AG09319 (cell line): ENCODE measurements at places on chromosomes 7 and 10.

DNA sequence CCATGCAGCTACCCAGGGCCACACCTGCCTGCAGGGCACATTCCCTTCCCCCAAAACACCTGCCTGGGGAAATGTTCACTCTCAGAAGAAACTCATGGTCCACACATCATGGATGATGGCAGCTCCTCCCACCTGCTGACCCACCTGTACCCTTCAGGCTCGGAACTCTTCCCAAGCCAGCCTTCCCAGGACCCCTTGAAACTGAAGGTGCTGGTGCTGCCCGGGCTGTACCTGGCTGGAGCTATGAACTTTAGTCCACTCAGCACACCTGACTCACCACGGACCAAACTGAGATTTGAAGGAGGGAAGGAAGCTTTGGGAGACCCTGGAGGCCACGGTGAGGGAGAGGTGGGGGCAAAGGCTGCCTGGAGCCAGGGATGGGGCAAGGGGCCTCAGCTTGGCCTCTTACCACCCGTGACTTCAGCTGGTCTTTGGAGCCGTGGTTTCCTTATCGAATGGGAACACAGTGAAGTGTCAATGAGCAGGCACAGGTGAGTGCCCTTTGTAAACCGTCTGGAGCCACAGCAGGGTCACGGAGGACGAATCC is 30.1 kb upstream of the INPP5A start:
- DNase-seq: no peak

DNA sequence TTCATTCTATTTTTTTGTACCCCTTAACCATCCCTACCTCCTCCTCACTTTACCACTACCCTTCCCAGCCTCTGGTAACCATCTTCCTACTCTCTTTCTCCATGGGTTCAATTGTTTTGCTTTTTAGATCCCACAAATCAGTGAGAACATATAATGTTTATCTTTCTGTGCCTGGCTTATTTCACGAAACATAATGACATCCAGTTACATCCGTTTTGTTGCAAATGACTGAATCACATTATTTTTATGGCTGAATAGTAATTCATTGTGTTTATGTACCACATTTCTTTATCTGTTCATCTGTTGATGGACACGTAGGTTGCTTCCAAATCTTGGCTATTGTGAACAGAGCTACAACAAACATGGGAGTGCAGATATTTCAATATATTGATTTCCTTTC is 24.1 kb downstream of the ATRNL1 start:
- DNase-seq: no peak

DNA sequence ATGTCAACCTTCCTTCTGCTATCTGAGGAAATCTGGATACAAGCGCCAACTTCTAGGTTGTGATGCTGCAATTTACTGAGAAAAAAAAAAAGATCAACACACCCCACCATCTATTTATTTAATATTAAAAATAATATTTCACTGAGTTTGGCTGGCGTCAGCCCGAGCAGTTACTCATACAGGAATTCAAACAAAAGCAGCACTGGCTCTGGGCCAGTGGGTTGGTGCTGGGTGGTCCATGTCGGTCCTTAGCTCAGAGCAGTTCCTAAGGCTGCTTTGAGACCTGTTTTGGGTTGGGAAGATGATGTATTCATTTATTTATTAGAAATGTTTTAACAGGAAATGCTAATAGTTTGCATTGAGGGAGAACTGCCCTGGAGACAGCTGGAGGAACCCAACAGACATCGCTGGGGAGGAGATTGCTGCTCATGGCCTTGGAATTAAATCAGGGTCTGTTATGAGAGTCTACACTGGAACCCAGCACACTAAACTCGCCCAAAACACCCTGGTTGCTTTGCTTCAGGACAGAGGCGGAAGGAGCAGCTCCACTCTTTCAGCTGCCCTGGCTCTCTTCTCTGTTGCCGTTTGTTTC is 36.3 kb upstream of the GOT1 start:
- no peak for DNase-seq

- DNase-seq: no peak
These were observed 103.2 kb upstream of the TMEM106B start for GRCh38 chr7:12107841-12108254.

GRCh38 chr7:143203386-143203785 is 18.5 kb upstream of the TAS2R40 start:
- DNase-seq: no peak

GRCh38 chr7:2029936-2030335 is 202.8 kb downstream of the MAD1L1 start:
- DNase-seq: no peak

- no peak for DNase-seq
These were observed 986.9 kb downstream of the TYW1 start for GRCh38 chr7:67983486-67983885.

DNA sequence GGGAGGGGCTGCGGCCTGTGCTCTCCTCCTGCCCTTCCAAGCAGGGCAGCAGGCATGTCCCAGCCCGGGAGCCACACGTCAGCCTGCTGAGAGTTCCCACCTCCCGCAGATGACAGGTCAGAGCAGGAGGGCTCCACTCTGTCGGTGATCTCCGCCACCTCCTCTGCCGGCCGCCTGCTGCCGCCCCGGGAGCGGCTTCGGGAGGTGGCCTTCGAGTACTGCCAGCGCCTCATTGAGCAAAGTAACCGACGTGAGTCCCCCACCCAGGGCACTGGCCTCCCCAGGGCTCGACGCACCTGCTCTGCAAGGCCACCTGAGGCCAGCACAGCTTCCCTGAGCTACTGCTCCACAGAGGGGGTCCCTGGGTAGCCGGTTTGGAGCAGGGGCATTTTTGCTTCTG is 9.4 kb downstream of the AP5Z1 start:
- DNase-seq: no peak

GRCh38 chr7:1691601-1692514 is 21.8 kb downstream of the ELFN1 start:
- no peak for DNase-seq

GRCh38 chr7:43589728-43590127 is 6.8 kb downstream of the STK17A start:
- no peak for DNase-seq

- DNase-seq: no peak
These were observed 1193.4 kb downstream of the SORCS3 start for GRCh38 chr10:105834261-105835059.

DNA sequence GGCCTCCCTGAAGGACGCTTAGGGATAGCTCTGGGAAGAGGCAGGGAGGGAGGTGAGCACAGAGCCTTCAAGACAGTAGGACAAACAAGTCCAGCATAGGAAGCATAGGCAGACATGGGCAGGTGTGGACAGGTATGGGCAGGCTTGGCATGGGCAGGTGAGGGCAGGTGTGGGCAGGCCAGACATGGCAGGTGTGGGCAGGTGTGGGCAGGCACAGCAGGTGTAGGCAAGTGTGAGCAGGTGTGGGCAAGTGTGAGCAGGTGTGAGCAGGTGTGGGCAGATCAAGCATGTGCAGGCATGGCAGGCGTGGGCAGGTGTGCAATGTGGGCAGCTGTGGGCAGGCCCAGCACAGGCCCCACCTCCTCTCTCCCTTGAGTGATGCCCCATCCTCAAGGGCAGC is 148.8 kb upstream of the ZMIZ1 start:
- DNase-seq: no peak

DNA sequence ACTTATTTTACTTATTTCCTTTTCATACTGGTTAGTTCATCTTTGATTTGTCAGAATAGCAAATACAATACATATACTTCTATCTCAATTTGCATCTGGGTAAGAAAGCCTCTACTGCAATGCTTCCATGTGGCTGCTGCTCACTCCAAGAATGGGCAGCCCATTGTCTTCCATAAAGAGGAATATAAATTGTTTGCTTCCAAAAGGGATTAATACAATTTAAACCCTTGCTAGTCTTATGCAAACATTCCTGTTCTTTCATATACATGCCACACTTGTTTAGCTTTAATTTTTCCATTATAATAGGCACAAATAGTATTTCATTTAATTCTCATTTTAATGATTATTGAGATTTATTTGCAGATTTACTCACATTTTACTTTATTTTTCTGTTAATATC is 555.4 kb upstream of the POM121L12 start:
- no peak for DNase-seq

- DNase-seq: no peak
These were observed 113.2 kb downstream of the NRBF2 start for GRCh38 chr10:63246356-63246755.

GRCh38 chr7:48718731-48719378 is 205.5 kb upstream of the CDC14C start:
- DNase-seq: no peak

- DNase-seq: no peak
These were observed 58.4 kb downstream of the MYPN start for GRCh38 chr10:68167586-68168189.

DNA sequence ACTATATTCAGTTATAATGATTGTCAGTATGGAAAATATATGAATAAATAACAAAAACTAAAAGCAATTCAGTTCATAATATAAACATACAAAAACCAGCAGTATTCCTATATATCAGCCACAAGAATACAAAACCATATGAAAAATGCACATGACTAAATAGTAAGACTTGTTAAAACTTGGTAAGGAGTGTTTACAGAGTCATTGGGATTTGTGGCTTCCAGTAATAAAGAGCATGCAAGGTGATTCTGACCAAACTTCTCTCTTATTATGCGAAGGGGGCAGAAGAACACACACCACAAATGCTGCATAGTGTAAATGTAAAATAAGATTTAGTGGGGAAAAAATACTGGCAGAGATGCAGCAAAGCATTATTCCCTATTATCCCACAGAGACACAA is 8.8 kb upstream of the CNOT4 start:
- no peak for DNase-seq

DNA sequence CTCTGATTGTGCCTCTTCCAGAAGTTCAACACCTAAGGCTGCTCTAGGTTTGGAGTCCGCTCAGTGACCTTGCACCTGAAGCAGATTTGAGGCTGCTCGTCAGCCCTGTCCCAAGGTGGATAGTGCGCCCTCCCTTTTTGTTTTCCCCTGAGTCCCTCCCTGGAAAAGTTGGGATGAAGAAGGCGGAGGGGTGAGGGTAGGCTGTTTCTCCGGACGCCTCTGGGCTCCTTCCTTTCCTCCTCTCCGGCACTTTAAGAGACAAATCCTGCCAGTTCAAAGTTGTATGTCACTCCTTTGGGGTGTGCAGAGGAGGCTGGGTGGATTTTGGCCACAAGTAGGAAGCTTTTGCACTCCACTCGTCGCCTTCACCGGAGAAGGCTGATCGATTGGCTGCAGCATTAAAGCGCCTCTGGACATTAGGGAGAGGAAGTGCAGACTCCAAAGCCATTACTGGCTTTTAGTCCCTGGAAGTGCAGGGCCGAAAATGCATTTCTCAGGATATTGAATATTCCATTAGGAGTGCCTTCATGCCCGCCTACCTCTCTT is 81.9 kb upstream of the PRKG1 start:
- DNase-seq: no peak

GRCh38 chr10:82150123-82150900 is 275.3 kb downstream of the NRG3 start:
- no peak for DNase-seq

DNA sequence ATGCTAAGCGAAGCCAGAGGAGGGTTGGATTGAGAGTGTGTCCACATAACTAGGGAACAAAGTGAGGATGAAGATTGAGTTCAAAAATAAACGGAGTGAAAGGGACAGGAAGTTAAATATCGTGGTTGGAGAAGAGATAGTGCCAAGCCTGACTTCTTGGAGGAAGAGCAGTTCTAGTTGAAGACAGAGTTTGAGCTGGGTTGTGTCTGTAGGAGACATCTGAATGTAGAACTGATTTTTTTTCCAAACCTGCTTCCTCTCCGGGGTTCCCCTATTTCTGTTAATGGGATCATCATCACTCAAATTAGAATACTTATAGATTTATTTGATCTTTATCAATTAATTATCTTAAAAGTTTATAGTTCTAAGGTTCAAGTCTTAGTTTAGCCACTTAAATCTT is 35.6 kb downstream of the SP4 start:
- DNase-seq: no peak

DNA sequence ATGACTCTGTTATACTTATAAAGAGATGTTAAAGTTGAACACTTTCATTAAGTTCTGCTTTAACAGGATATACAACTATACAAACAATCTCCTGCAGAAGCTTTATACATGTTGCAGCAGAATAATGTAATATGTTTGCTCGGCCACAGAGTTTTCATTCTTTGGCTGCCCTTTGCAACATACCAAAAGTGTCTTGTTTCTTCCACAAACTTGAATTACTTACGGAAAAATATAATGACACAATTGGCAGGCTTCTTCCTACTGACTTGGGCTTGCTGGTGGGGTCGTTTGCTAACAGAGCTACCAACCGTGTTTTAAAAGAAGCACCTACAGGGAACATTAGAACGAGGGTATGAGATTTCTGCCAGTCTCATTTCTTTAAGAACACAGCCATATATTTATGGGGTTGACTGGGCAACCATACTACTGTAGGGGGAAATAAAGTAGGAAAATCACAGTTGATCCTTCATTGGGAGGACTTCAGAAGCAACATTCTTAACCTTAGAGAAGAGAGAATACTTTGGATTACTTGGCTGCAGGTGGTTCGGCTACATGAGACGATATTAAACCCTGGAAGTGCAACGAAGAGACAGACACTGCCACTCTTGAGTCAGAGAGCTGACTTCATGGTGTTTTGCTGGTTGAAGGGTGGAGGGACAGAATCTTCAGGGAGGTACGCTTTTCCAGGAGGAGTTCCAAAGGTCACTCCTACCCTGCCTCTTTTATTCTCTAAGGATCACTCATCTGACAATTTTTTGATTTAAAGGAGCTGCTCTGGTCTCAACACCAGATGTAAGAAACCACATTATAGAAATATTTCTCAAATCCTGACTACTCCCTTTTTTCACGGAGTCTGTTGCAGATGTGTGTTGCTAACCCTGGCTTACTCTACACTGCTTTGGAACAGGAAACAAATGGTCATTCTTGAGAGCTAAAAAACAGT is 123.9 kb downstream of the SEMA3C start:
- no peak for DNase-seq

GRCh38 chr10:124329941-124330340 is 88.8 kb downstream of the OAT start:
- no peak for DNase-seq

DNA sequence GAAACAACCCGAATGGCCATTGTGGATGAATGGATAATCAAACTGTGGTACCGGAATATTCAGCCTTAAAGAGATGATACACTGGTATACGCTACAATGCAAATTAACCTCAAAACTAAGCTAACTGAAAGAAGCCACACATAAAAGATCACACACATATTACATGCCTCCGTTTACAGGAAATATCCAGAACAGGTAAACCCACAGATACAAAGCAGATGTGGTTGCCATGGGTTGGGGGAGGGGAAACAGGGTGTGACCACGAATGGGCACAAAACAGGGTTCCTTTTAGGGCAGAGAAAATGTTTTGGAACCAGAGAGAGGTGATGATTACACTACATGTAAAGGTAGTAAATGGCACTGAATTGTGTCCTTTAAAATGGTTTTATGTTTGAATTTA is 16.6 kb downstream of the ESYT2 start:
- no peak for DNase-seq
